Activated CD4-positive, alpha-beta T cell treated with anti-CD3 and anti-CD28 coated beads for 24 hours (primary cell): ENCODE measurements at places on chromosomes 16 and 17.

DNA sequence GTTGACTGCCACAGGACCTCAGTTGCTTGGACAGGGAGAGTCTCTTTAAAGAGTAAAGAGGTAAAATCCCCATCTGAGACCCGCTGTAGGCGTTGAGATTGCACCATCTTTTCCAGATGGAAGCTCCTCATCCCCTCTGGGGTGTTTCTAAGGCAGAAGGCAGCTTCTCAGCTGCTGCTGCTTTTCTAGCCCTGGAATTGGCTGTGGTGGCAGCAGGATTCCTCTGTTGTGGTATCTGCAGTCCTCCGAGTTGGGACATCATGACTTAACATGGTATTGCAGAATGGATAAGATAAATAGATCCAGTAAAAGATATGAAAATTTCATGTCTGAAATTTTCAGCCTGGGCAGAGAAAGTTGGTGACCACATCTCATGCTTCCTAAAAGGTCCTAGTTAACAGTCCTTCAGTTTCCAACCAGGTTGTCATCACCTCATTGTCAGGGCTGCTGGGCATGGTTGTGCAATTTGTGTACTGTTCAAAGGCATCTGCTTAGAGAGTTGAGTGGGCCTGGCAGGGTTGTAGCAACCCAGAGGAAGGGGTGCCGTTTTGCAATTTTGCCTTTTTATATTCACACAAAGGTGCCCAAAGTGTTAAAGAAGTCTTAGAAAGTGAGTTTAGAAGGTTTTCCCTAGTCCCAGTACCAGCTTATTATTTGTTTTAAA, 150.4 kb downstream of the SPECC1 start:
- no peak for DNase-seq

GRCh38 chr17:77449908-77450741, 309.4 kb downstream of the SEC14L1 start:
- no peak for DNase-seq

DNA sequence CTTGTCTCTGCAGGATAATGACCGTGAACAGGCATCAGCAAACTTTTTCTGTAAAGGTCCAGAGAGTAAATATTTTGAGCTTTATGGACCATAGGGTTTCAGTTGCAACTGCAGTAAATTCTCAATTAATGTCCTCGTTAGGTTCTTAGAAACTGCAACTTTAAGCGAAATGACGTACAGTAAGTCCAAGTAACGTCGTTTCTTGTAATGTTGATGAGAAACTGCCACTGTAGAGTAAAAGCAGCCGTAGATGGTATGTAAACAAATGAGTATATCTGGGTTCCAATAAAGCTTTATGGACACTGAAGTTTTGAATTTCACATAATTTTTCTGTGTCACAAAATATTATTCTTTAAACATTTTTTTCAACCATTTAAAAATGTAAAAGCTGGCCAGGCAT, 4.9 kb downstream of the CHD9 start:
- DNase-seq = no peak

- DNase-seq = no peak
Measured at GRCh38 chr16:89990799-89991198, 28.5 kb downstream of the DBNDD1 start.

GRCh38 chr16:21659124-21659523, 4.6 kb upstream of the OTOA start:
- no peak for DNase-seq

- DNase-seq = no peak
Measured at GRCh38 chr16:9102379-9102778, 10.9 kb downstream of the HAPSTR1 start.

GRCh38 chr17:49494399-49494985, 601 bp upstream of the NGFR start:
- no peak for DNase-seq

- no peak for DNase-seq
Measured at GRCh38 chr17:17696882-17697633, 15.8 kb downstream of the RAI1 start.

GRCh38 chr17:29390851-29391631, 878 bp downstream of the TAOK1 start:
- DNase-seq = no peak

DNA sequence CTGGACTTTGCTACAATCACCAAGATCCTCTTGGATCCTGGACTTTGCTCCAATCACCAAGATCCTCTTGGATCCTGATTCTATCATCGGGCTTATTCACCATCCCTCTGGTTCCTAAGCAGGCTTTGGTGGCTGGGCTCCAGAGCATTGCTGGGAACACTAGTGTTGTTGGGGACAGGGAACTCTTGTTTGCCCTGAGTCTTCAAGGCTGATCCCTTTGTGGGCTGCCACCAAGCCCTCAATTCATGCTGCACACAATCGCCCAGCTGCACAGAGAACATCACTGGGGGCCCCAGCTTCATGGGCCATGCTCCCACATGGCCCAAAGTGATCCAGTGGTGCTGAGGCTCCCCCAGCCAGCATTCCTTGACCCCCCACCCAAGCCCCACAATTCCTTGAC, 88.3 kb downstream of the TMEM132E start:
- no peak for DNase-seq
